ENCODE measurements at places on chromosomes 2 and 18. TPM values are rescaled to one million over a fixed set of nuclear protein-coding genes. Genes with fewer than 3 reads are reported as not detected.

DNA sequence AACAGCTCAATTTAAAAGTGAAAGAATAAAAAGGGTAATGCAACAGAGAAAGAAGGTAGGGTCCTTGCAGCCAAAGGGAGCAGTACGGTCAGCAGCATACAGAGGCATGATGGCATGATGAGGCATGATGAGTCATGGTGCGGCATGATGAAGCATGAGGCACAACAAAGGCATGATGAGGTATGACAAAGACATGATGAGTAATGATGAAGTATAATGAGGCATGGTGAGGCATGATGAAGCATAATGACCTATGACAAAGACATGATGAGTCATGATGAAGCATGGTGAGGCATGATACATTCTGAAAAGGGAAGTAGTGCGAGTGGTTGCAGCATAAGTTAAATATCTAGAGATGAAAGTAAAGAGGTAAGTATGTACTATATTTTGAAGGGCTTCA lies 673.2 kb downstream of the TMEM182 start:
- H3K27ac ChIP-seq: no peak overlapping the region
- no peak overlapping the region for H3K4me3 ChIP-seq

DNA sequence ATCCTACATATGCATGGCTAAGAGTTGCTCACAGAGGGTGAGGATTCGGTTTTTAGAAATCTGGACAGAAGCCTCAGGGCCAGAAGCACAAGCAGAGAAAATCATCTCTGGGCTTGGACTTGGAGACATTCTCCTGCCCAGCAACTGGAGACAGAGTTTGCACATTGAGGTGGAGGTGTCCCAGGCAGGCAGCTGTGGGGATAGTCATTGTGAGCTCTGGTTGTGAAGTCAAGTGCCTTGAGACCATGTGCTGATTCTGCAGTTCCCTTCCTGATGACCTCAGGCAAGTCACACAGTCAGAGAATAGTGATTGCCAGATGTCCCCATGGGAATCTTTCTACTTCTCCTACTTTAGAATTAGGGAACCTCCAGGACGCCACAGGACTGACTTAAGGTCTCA lies 108.4 kb upstream of the LDAH start:
- no peak overlapping the region for H3K4me3 ChIP-seq
- H3K27ac ChIP-seq: no peak overlapping the region
- no peaks in the 10 kb centered on the region for H3K27me3 ChIP-seq
- H3K4me1 ChIP-seq: no peaks in the 10 kb centered on the region
- no peaks in the 10 kb centered on the region for H3K36me3 ChIP-seq

DNA sequence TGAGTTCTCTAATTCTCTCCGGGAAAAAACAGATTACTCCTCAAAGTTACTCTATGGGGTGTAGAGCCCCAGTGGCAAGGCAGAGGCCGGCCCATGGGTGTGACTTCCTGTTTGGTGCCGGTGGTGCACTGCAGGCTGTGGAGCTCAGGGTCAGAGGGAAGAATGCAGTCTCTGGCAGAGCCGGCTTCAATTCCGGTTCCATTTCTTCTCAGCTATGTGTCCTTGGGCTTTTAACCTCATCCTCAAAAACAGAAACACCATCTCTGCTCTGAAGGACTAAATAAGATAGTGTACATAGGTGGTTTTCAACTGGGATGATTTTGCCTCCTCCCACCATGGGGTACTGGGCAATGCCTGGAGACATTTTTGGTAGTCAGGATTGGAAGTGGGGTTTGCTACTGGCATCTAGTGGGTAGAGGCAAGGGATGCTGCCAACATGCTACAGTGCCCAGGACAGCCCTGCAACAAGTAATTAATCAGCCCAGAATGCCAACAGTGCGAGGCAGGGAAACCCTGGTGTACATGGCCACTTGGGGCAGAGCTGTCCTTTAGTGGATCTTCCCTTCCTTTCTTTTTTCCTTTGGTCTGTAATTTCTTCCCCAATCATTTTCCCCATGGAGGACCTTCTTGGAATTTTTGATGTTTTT lies 81.2 kb downstream of the INSIG2 start:
- no peak overlapping the region for H3K4me3 ChIP-seq
- no peaks in the 10 kb centered on the region for H3K4me1 ChIP-seq
- H3K27ac ChIP-seq: no peak overlapping the region

The CCDC121 gene
- 4.7 TPM for total RNA-seq

The ACOXL gene
- 2.9 TPM for total RNA-seq

The NYAP2 gene
- 0.11 TPM for total RNA-seq

DNA sequence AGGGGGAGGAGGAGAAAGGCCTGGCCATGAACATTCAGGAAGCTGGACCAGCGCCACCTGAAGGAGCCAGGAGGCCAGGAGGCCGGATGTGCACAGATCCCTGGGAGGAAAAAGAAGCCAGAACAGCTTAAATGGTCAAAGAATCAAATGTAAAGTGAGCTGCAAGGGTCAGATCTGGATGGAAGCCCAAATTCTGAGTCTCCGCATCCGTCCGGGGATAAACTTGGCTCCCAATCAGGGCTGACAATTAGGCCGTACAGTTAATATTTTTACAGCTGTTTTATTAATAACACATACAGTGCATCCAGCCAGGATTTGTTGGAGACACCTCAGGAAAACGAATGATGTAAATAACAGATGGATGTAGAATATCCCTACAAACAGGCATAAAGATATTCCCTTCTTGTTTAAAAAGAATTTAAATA lies 495.1 kb upstream of the TCF4 start:
- no peaks in the 10 kb centered on the region for H3K36me3 ChIP-seq
- no peak overlapping the region for H3K4me3 ChIP-seq
- H3K27ac ChIP-seq: no peak overlapping the region
- no peak for DNase-seq
- no peaks in the 10 kb centered on the region for H3K4me1 ChIP-seq

The GBX2 gene
- 2.4 TPM for total RNA-seq

DNA sequence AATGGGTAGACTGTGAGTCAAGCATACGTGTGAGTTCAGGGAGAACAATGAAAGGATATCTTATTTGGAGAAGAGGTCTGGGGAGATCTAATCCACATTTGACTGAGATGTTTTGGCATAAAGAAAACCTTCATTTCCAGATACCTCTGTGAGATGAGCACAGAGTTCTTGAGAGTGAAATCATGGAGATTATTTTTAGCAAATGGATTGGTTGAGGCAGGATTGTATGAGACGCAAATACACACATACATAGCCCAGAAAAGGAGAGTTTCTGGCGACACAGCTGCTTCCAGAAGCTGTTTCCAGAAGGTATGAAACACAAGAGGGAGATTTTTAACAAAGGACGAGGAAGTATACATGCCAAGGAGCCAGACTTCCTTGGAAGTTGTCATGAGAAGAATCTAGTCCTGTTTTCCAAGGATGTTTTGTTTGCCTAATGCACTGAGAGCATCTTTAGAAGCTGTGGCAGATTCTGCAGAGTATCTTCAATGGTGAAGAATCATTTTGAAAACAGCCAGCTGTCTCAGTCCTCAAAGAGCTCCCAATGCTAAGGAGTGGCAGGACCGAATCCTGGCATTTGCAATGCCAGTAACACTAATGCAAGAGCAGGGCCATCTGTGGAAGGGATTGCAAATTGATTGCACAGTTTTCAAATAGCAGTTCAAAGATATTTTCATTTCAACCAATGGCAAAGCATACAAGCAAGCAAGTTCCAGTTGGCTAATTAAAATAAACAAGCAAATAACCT lies 177.2 kb downstream of the SETBP1 start:
- no peak overlapping the region for H3K27ac ChIP-seq
- no peaks in the 10 kb centered on the region for H3K27me3 ChIP-seq
- no peaks in the 10 kb centered on the region for H3K4me1 ChIP-seq
- DNase-seq: no peak
- H3K36me3 ChIP-seq: no peaks in the 10 kb centered on the region

GRCh38 chr2:221460136-221460535 lies 112.0 kb downstream of the EPHA4 start:
- no peak for DNase-seq
- H3K27ac ChIP-seq: no peak overlapping the region
- no peaks in the 10 kb centered on the region for H3K27me3 ChIP-seq
- H3K36me3 ChIP-seq: peaks cover 2% of the 10 kb centered on the region

The MEP1B gene
- not detected for total RNA-seq

The BOLL gene
- total RNA-seq: not detected

The SEPTIN10 gene
- 83.7 TPM for total RNA-seq

The HTR2B gene
- total RNA-seq: not detected
